ENCODE measurements at places on chromosomes 16 and 17.

- DNase-seq: no peak
These were observed 2.8 kb downstream of the WNT3 start for GRCh38 chr17:46815474-46816353.

DNA sequence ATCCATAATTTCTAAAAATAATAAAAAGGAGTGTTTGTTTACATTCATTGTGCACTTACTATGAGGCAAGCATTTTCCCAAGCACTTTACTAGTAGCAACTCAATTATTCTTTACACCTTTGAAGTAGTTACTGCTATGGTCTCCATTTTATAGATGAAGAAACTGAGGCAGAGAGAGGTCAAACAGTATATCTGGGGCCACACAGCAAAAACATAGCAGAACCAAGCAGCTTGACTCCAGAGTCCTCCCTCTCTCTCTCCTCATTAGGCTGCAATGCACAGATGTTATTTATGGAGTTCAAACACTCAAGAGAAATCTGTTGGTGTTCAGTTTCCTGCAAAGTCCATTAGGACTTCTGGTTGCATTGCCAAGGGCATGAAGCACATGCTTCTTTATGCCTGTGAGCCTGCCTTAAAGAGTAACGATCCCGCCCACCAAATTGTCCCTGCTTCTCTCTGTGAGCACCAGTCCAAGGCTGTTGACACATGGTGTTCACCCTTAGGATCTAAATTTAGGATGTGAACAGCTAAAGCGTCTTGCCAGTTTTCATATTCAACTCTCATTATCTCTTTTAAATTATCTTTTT, 44.0 kb downstream of the GPRC5B start:
- DNase-seq: peak; percentile 49

- no peak for DNase-seq
These were observed 88.6 kb upstream of the XYLT1 start for GRCh38 chr16:17559394-17559793.

DNA sequence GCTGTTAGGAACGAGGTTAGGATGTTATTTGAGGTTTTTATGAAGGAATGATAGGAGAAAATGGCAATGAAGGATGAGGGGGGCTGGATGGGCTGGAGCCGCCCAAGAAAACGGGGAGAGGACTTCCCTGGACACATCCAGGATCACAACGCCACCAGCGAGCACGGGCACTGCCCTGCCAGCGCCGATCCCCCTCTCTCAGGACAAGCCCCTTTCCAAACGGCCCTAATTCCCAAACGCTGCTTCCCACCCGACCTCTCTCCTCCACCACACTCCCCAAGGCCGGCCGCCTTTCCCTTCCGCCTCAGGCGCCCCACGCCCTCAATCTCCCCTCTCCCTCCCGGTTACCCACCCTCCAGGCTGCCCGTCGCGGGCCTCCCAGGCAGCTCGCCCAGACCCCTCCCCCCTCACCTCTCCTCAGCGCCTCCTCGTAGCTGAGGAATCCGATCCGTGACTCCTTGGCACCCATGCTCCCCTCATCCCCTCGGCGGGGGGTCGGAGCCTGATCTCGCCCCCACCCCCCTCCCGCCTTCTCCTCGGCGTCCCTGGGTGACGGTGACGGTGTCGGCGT, 377 bp downstream of the USP32 start:
- no peak for DNase-seq

- DNase-seq: no peak
These were observed 33.0 kb upstream of the TMC5 start for GRCh38 chr16:19384656-19385055.

Measured in femur (tissue), 1 donor.